Activated CD4-positive, alpha-beta T cell treated with anti-CD3 and anti-CD28 coated beads for 36 hours (primary cell): ENCODE measurements at places on chromosomes 3 and 15. TPM values are rescaled to one million over a fixed set of nuclear protein-coding genes. Genes with fewer than 3 reads are reported as not detected.

KBTBD13 gene
- not detected for total RNA-seq

REC114 gene
- not detected for total RNA-seq

EXD1 gene
- total RNA-seq = not detected

RBP2 gene
- total RNA-seq = not detected

LEKR1 gene
- total RNA-seq = 0.53 TPM

THRB gene
- total RNA-seq = not detected

TCAIM gene
- 17.0 TPM for total RNA-seq

WDR72 gene
- total RNA-seq = not detected

TMEM41A gene
- 19.6 TPM for total RNA-seq

C3orf70 gene
- 0.04 TPM for total RNA-seq

MASP1 gene
- not detected for total RNA-seq

LDHAL6B gene
- not detected for total RNA-seq

PARP14 gene
- 51.6 TPM for total RNA-seq

PML gene
- total RNA-seq = 75.4 TPM

C3orf18 gene
- 31.9 TPM for total RNA-seq

DNA sequence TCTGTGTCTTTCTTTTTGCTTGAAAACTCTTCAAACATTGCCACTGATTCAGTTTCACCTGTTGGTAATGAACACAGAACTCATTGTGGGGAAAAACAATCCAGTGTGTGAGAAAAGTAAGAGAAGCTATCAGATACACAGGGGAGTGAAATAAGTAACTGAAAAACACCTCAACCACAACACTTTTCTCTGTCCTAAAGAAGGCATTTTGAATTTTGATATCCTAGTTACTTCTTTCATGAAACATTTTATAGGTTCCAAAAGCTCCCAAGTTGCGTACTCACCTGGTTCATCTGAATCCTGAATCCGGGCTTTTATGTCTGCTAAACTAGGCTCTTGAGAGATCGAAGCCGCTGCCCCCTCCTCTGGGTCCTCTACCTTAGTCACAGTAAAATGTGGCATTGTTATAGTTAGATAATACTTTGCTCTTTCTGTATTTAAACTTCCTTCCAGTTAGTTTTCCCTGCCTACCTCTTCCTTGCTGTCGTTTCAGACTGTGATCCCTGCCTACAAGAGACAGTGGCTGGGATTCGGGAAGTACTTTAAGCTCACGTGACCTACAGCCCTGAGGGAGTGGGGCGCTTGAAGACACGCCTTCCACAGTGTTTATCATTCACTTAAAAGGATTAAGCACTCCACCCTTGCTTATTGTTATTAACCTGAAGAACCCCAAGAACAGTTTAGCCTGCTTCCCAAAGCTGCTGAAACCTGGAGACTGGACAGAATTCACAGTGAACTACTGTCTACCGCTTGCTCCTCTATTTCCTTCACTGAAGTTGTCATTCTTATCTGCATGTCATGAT is 19.1 kb downstream of the SLC12A6 start:
- peak; percentile 54 for DNase-seq

GRCh38 chr15:58212909-58213526 is 74.8 kb downstream of the AQP9 start:
- no peak for DNase-seq

GRCh38 chr3:14288833-14289451 is 110.3 kb downstream of the LSM3 start:
- DNase-seq = no peak

DNA sequence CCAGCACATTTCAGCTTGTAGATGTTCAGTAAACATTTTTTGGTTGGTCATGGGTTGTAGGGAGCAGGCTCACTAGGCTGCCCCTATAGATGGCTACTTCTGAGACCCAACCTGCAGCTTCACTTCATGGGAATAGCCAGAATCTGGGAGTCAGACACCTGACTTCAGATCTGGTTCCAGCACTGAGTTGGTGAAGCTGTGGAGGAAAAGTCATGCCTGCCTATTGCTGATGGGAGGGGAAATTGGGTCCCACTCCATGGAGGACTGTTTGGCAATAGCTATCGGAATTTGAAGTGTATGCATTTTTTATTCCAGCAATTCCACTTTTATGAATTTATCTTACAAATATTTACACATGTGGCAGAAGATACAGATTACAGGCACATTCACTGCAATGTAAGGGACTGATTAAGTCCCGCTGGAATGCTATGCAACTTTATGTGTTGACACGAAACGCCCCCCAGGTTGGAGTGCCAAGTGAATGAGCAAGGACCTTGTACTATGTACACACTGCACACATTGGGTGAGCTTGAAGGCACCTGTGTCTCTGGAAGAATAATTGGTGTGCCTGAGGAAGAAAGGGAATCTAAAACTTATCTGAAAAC is 7.8 kb upstream of the CCR1 start:
- no peak for DNase-seq

DNA sequence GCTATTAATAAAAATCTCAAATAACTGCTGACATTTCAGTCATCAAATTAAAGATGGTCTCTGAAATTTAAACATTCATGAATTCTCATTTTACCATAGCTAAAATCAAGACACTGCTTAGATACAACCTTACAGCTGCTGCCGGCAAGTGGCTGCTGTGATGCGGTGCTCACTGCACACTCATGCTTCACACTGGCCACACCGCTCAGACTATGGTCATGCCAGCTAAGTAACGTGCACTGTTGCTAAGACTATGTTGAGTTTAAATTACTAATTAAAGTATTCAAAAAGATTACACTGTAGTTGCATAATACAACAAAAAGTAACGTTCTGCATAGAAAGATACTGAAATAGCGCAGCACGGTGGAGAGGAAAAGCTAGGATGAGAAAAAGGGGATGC is 12.1 kb downstream of the ATP13A3 start:
- DNase-seq = no peak

- no peak for DNase-seq
Observed at GRCh38 chr3:9804996-9805395, 5.1 kb upstream of the TTLL3 start.

- peak; percentile 41 for DNase-seq
Observed at GRCh38 chr3:113698956-113699355, 2.5 kb upstream of the USF3 start.

GRCh38 chr3:124993466-124993865 is 58.9 kb upstream of the MUC13 start:
- no peak for DNase-seq

DNA sequence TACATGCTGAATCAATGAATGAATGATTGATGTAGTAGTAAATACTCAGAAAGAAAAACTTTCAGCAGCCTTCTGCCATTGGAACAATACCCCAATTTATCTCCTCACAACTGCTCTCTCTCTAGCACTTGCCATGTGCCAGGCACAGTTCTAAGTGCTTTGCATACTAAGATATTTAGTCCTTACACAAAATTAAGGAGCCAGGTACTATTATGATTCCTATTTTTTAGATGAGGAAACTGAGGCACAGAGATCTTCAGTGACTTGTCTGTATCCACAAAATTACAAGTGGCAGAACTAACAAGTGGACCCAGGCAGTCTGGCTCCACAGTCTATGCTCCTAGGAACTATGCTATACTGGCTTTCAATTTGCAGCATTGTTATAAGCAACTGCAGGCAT is 279.2 kb downstream of the LSAMP start:
- DNase-seq = no peak

DNA sequence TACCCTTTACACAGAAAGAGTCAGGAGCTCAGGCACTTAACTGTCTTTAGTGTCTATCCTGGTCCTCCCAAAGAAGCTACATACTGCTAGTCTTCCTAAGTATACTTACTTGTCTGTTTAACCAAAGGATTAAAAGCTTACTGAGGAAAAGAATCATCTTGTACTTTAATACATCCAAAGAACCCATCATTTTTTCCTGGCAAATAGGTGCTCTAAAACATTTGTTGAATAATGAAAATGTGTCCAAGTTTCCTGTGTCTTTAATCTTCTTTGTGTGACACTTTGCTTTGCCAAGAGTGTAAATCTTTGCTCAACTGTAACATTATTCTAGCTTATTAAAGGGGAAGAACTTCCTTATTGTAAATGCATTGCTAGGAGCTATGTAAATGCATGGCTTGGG is 519.2 kb downstream of the OTOL1 start:
- DNase-seq = no peak

DNA sequence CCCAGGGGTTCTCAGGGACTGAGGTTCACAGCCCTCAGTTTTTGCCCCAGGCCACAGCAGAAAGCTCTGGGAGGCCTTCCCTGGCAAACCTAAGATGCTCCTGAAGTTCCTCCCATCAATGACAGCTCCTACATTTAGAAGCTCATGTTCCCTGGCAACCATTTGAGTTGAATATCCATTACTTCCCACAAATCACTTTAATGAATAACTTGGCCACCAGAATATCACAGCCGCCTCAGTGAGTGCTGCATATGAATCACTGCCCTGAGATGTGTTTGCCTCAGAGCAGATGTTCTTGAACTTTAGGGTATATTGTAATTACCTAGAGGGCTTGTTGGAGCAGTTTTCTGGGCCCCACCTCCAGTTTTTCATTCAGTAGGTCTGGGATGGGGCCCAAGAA is 27.4 kb downstream of the SLCO2A1 start:
- DNase-seq = no peak

DNA sequence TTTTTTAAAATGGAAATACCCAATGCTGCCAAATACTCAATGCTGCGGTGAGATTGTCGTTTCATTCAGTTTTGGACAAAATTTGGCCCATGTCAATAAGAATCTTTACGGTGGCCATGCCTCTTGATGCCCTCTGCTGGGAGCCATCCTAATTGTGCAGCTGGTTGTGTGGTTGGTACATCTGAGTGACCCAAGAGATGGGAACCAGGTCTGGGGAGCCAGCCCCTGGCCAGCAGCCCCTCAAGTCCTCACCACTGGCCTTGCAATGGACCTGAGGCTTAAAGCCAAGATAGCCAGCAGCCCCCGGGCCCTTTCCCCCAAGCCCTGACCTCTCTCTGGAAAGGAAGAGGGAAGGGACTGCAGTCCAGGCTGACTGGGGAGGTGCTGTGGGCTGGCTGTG is 36.4 kb upstream of the ESYT3 start:
- no peak for DNase-seq

GRCh38 chr3:111335512-111336303 is 206.3 kb upstream of the CD96 start:
- DNase-seq = no peak

- no peak for DNase-seq
Observed at GRCh38 chr3:193346259-193346658, 32.3 kb downstream of the ATP13A5 start.

GRCh38 chr15:95972041-95972553 is 358.4 kb upstream of the NR2F2 start:
- DNase-seq = no peak

DNA sequence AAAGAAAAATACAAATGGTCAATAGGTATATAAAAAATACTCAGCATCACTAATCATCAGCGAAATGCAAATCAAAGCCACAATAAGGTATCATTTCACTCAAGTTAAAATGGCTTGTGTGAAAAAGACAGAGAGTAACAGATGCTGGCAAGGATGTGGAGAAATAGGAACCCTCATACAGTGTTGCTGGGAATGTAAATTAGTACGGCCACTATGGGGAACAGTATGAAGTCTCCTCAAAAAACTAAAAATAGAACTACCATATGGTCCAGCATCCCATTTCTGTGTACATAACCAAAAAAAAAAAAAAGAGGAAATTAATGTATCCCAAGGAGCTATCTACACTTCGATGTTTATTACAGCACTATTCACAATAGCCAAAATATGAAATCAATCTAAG is 98.1 kb upstream of the TGFBR2 start:
- no peak for DNase-seq

GRCh38 chr15:41079717-41080116 is 36.4 kb downstream of the INO80 start:
- no peak for DNase-seq

DNA sequence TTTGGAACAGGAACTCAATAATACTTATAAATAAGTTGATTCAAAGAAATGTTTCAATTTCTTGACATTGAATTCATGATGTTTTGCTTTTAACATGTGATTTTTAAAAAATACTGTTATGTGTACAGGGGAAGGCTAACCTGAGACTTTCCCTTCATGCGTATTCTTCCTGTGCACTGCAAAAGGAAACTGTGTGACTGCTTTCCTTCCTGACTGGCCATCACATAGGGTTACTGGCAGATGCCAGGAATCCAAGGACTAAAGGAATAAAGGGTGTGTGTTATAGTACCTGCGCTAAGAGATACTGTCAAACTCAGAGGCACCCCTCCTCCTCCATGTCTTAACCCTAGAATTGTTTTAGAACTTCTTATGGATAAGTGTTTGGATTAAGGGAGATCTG is 236.0 kb downstream of the UBE2E2 start:
- no peak for DNase-seq

DNA sequence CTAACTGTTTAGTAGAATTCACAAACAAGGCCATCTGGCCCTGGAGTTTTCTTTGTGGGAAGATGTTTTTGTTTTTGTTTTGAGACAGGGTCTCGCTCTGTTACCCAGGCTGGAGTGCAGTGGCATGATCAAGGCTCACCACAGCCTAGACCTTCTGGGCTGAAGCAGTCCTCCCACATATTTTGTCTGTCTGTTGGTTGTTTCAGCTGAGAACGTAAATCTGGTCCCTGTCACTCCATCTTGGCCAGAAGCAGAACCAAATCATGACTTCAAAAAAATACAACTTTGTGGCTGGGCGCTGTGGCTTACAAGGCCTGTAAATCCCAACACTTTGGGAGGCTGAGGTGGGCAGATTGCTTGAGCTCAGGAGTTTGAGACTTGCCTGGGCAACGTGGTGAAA is 27.1 kb downstream of the MRAS start:
- DNase-seq = no peak

- no peak for DNase-seq
Observed at GRCh38 chr3:164962610-164963009, 115.7 kb downstream of the SI start.

- DNase-seq = no peak
Observed at GRCh38 chr15:52191207-52191606, at the start of gene GNB5. Gene GNB5 (minus strand): TSS chr15:52191392. CDS start chr15:52184676, 6,716 bp downstream.

GRCh38 chr3:169215461-169216352 is 447.8 kb downstream of the MECOM start:
- DNase-seq = no peak
